ENCODE measurements at places on chromosomes 7 and 10. TPM values are rescaled to one million over a fixed set of nuclear protein-coding genes. Genes with fewer than 3 reads are reported as not detected.

DNA sequence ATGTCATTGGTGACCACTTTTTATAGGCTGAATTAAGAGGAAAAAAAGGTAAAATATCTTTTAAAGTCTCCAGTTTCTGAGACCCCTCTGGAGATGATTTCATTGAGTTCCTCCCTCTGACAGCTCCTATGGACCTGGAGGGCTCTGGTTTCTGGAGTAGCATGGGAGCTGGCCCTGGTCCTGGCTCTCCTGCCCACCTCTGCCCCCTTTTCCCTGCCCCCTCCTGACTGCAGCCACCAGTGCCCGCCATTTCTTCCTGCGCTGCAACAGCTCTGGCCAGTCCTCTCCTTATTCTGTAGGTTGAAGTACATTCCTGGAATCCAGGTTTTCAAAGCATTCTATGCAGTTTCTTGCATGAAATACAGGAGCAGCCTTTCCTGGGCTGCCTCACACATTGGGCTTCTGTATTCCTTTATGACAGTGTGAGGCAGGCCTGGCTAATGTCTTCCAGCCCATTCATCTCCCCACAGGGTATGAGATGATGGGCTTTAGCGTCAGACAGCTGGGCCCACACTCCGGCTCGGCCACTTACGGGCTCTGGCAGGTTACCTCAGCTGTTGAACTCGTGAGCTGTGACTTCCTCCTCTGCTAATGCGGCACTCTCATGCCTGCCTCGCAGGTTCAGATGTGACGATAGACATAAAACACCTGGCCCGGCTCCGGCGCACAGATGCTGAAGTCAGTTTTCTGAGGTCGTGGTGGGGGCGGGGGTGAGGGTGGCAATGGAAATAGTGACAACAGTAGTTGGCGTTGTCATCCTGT lies 101.7 kb downstream of the MGMT start:
- H3K4me3 ChIP-seq = no peak overlapping the region
- no peaks in the 10 kb centered on the region for H3K4me1 ChIP-seq
- peak; percentile 50 for DNase-seq

GRCh38 chr10:126349676-126350075 lies 38.6 kb downstream of the ADAM12 start:
- no peak overlapping the region for H3K4me3 ChIP-seq
- H3K27ac ChIP-seq = peak overlapping the region; percentile 92
- H3K4me1 ChIP-seq = peaks cover 40% of the 10 kb centered on the region
- H3K27me3 ChIP-seq = no peaks in the 10 kb centered on the region
- no peak for DNase-seq

DNA sequence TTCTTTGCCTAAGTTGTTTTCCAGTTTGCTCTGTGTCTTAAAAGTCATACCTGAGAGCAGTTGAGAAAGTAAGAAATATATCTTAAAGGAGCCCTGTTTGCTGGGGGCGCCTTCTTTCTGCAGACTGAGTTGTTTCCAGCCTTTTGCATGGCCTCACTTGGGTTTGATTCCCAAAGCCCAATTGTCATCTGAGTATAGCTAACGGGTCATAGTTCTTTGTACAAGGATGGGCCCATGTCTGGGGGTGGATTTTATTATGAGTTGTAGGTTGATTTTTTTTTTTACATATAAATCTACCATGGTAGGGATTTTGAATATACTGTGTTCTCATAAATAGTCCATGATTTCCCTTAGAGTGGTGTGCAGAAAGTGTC lies 318.7 kb upstream of the LRGUK start:
- no peaks in the 10 kb centered on the region for H3K27me3 ChIP-seq
- H3K4me3 ChIP-seq = no peak overlapping the region

FAM25G gene
- total RNA-seq = 0.63 TPM

- H3K4me1 ChIP-seq = no peaks in the 10 kb centered on the region
- H3K36me3 ChIP-seq = no peaks in the 10 kb centered on the region
- no peak overlapping the region for H3K4me3 ChIP-seq
- DNase-seq = peak; percentile 13
- no peaks in the 10 kb centered on the region for H3K27me3 ChIP-seq
Observed at GRCh38 chr10:47253651-47254375, 46.2 kb upstream of the GDF10 start.

OR2A1 gene
- total RNA-seq = not detected

TMEM213 gene
- total RNA-seq = not detected

SFRP4 gene
- total RNA-seq = 5.6 TPM

GRCh38 chr10:3740157-3740871 lies 44.7 kb downstream of the KLF6 start:
- no peak overlapping the region for H3K4me3 ChIP-seq
- no peaks in the 10 kb centered on the region for H3K4me1 ChIP-seq

DNA sequence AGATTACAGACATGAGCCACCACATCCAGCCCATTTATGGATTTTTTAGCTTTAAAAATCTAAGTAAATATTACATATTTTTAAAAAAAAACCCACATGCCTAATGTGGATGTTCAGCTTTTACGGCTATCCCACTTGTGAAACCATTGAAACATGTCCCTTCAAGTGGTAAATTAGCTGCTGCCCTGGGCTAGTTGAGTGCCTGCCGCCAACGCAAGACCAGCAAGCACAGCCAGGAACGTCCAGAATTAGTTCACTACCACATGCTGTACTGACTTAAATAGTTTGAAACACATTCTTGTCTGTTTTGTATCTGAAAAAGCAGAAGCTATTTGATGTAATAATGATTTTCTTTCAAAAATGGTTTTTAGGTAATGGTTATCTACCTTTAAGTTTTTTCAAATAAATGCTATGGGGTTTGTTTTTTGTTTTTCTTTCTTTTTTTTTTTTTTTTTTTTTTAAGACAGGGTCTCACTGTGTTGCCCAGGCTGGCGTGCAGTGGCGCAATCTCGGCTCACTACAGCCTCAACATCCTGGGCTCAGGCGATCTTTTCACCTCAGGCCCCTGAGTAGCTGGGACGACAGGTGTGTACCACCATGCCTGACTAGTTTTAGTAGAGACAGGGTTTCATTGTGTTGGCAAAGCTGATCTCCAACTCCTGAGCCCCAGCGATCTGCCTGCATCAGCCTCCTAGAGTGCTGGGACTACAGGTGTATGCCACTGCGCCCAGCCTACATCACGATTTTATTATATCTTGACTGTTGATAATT lies 57.0 kb downstream of the KLRG2 start:
- DNase-seq = no peak
- no peak overlapping the region for H3K27ac ChIP-seq
- peaks cover 3% of the 10 kb centered on the region for H3K4me1 ChIP-seq
- H3K27me3 ChIP-seq = no peaks in the 10 kb centered on the region
- peaks cover 21% of the 10 kb centered on the region for H3K36me3 ChIP-seq

DNA sequence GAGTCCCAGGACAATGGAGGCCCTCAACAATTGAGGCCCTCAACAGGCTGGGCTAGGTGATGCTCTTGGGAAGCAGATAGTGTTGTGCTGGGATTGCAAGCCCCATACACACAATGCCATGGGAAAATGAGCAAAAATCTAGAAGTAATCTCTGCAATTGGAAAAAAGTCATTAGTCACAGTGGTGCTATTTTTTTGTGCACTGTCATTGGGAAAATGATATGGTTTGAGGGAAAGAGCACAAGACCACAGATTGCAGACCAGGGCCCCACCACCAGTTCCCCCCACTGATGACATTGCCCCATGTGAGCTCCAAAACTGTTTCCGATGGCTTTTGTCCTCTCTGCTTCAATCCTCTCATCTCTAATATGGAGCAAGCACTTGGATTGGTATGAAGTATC lies 1.9 kb downstream of the KCTD7 start:
- no peak overlapping the region for H3K27ac ChIP-seq
- H3K4me1 ChIP-seq = no peaks in the 10 kb centered on the region
- H3K36me3 ChIP-seq = no peaks in the 10 kb centered on the region
- no peaks in the 10 kb centered on the region for H3K27me3 ChIP-seq

DNA sequence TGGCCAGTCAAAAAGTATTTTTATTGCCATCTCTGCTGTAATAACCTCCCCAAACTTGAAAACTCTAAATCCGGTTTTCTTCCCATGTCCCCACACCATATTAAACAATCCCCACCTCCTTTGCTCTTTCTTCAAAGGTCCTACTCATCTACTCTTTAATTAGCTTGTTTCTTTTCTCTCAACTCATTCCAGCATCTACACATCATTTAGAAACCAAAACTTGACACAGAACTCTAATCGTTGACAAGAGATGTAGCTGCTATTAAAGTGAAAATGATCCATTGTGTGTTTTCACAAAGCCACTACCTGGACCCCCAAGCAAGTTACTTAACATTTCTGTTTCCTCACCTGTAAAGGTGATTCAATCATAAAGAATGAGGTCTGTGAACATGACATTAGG lies 436.3 kb upstream of the NPVF start:
- no peaks in the 10 kb centered on the region for H3K27me3 ChIP-seq
- H3K4me1 ChIP-seq = peaks cover 6% of the 10 kb centered on the region
- H3K4me3 ChIP-seq = no peak overlapping the region
- no peak overlapping the region for H3K27ac ChIP-seq

CPN1 gene
- total RNA-seq = not detected

GRCh38 chr7:69880840-69881239 lies 282.6 kb downstream of the AUTS2 start:
- H3K27me3 ChIP-seq = no peaks in the 10 kb centered on the region
- peak; percentile 51 for DNase-seq
- no peaks in the 10 kb centered on the region for H3K36me3 ChIP-seq
- H3K27ac ChIP-seq = no peak overlapping the region
- H3K4me3 ChIP-seq = no peak overlapping the region

GRCh38 chr10:109974504-109975191 lies 33.1 kb upstream of the ADD3 start:
- no peak overlapping the region for H3K27ac ChIP-seq
- 0 out of 2 replicates have a peak, but pooled peaks cover 4% of the 10 kb centered on the region for H3K27me3 ChIP-seq
- H3K4me3 ChIP-seq = no peak overlapping the region
- no peak for DNase-seq
- peaks cover 2% of the 10 kb centered on the region for H3K4me1 ChIP-seq
- H3K36me3 ChIP-seq = no peaks in the 10 kb centered on the region

DNA sequence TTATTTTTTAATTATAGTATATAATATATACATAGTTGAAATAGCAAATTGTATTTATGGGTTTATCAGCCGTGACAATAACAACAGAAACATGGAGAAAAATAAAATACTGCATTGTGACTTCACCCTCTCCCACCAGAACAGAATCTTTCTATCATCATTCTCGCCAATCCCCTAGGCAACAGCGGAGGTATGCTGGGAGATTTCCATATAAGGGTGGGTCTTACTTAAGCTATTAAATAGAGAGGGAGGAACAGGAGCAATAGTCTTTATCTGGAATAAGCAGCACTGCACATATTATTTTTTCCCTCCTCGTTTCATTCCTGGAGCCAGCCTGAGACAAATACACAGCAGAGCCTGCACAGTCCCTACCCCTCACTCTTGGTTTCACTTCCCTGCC lies 1214.9 kb downstream of the XPNPEP1 start:
- no peak overlapping the region for H3K4me3 ChIP-seq
- no peaks in the 10 kb centered on the region for H3K4me1 ChIP-seq
- no peaks in the 10 kb centered on the region for H3K36me3 ChIP-seq
- DNase-seq = no peak
- no peaks in the 10 kb centered on the region for H3K27me3 ChIP-seq
- no peak overlapping the region for H3K27ac ChIP-seq

MRPS33 gene
- 59.4 TPM for total RNA-seq

GRCh38 chr7:110775046-110775445 lies 315.9 kb upstream of the LRRN3 start:
- DNase-seq = no peak
- no peak overlapping the region for H3K4me3 ChIP-seq
- H3K4me1 ChIP-seq = no peaks in the 10 kb centered on the region
- no peak overlapping the region for H3K27ac ChIP-seq
- no peaks in the 10 kb centered on the region for H3K27me3 ChIP-seq

HOXA5 gene
- total RNA-seq = 10.4 TPM

CDHR3 gene
- total RNA-seq = 1.5 TPM

GRCh38 chr10:75681334-75681733 lies 249.9 kb downstream of the LRMDA start:
- no peak overlapping the region for H3K4me3 ChIP-seq
- H3K36me3 ChIP-seq = no peaks in the 10 kb centered on the region
- no peaks in the 10 kb centered on the region for H3K4me1 ChIP-seq
- peaks cover 11% of the 10 kb centered on the region for H3K27me3 ChIP-seq
- no peak for DNase-seq

- peaks cover 14% of the 10 kb centered on the region for H3K4me1 ChIP-seq
- no peak overlapping the region for H3K27ac ChIP-seq
- DNase-seq = no peak
- no peaks in the 10 kb centered on the region for H3K36me3 ChIP-seq
- H3K4me3 ChIP-seq = no peak overlapping the region
Observed at GRCh38 chr7:101743995-101744360, 73.4 kb upstream of the CUX1 start.

GRCh38 chr10:59907918-59908807 lies 1.8 kb upstream of the CCDC6 start:
- peak; percentile 81 for DNase-seq
- H3K4me3 ChIP-seq = peak overlapping the region; percentile 71
- peak overlapping the region; percentile 83 for H3K27ac ChIP-seq
- H3K27me3 ChIP-seq = no peaks in the 10 kb centered on the region
- no peaks in the 10 kb centered on the region for H3K4me1 ChIP-seq

DNA sequence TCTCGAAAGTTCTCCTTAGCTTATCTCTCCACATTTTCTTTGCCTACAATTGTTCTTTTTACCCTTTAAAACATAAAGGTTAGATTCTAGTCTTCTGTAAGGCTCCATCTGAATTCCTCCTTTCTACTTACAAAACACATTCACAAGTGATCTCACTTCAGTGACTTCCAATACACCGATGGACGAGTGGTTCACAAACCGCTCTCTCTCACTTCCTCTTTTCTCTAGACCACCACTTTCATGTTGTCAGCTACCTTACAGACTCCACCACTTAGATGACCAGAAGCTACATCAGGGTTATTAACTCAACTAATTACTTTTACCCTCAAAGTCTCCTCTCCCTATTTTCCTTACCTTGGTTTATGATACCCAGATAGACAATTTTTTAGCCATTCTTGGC lies 11.8 kb downstream of the MET start:
- peaks cover 4% of the 10 kb centered on the region for H3K4me1 ChIP-seq
- no peak overlapping the region for H3K4me3 ChIP-seq
- H3K27me3 ChIP-seq = no peaks in the 10 kb centered on the region

DNA sequence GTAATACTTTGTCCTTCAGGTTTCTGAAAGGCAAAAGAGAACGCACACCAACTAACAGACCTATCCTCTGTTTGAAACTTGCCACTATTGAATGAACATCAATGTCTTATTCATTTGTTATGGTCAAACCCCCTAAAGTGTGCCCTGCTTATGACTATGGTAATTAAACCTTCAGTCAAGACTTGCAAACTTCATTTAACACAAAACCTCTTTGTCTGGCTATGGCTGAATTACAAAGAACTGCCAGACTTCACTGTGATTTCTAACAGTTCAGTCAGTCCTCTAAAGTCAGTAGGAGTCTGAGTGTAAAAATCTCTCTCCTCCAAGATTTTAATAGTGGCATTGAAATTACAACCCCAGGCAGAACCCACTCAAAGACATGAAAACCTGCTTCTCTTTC lies 702.5 kb upstream of the LRRN3 start:
- no peak overlapping the region for H3K27ac ChIP-seq
- H3K4me1 ChIP-seq = peaks cover 3% of the 10 kb centered on the region
- no peak overlapping the region for H3K4me3 ChIP-seq

WIPF3 gene
- not detected for total RNA-seq

ENTPD1 gene
- 0.30 TPM for total RNA-seq

All from SJCRH30 (cell line).